ENCODE measurements at places on chromosomes 2 and 18. TPM values are rescaled to one million over a fixed set of nuclear protein-coding genes. Genes with fewer than 3 reads are reported as not detected.

GRCh38 chr2:172013396-172013795 lies 13.6 kb downstream of the METAP1D start:
- no peaks in the 10 kb centered on the region for H3K36me3 ChIP-seq
- no peak overlapping the region for H3K27ac ChIP-seq
- DNase-seq: no peak
- peaks cover 5% of the 10 kb centered on the region for H3K4me1 ChIP-seq

DNA sequence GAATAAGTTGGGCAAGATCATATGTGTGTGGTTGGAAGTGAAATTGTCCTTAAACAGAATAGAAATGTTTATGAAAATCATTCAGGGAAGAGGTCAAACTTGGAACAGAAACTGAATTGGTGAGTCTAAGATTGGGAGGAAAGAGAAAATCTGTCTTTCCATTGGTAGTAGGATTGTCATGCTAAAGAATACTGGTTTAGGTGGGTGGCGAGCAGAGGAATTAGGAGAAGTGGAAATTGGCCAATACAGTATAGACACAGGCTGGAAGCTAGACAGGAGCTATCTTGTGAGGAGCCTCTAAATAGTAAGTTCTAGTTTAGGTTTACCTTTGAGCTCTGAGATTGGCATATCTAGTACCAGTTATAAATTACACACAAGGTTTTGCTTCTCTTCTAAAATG lies 80.9 kb upstream of the KYNU start:
- no peaks in the 10 kb centered on the region for H3K4me1 ChIP-seq
- no peak for DNase-seq
- no peak overlapping the region for H3K27ac ChIP-seq
- H3K36me3 ChIP-seq: no peaks in the 10 kb centered on the region
- no peak overlapping the region for H3K4me3 ChIP-seq

DNA sequence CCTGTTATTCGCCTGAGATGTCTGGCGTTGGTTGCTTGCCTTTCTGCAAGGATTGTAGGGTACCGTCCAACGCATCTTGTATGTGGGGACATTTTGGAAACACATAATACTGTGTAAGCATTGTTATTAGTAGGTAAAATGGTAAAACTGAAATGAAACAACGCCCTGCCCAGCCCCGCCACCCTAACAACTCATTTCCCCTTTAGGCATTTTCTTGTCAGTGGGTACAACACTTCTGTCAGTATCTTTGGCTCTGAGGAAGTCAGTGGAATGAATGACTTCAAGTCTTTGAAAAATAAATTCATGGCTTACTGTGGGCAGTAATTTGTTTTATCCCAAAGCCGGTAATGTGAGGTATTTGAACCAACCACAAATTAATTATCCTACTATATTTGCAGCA lies 86.0 kb downstream of the FMNL2 start:
- no peak overlapping the region for H3K4me3 ChIP-seq
- DNase-seq: no peak
- no peaks in the 10 kb centered on the region for H3K36me3 ChIP-seq
- H3K4me1 ChIP-seq: no peaks in the 10 kb centered on the region
- H3K27ac ChIP-seq: no peak overlapping the region

- H3K4me1 ChIP-seq: no peaks in the 10 kb centered on the region
- H3K27ac ChIP-seq: no peak overlapping the region
- no peak for DNase-seq
- H3K27me3 ChIP-seq: no peaks in the 10 kb centered on the region
- no peaks in the 10 kb centered on the region for H3K36me3 ChIP-seq
These were observed 83.3 kb upstream of the TANK start for GRCh38 chr2:161076936-161077335.

GRCh38 chr2:233424154-233424951 lies 70.1 kb downstream of the DGKD start:
- H3K27ac ChIP-seq: no peak overlapping the region
- no peaks in the 10 kb centered on the region for H3K27me3 ChIP-seq
- no peak overlapping the region for H3K4me3 ChIP-seq
- H3K36me3 ChIP-seq: no peaks in the 10 kb centered on the region
- no peak for DNase-seq

- H3K36me3 ChIP-seq: no peaks in the 10 kb centered on the region
- H3K27ac ChIP-seq: no peak overlapping the region
- H3K4me1 ChIP-seq: peaks cover 25% of the 10 kb centered on the region
- no peak for DNase-seq
- H3K4me3 ChIP-seq: no peak overlapping the region
These were observed 45.8 kb downstream of the SH3RF3 start for GRCh38 chr2:109174626-109175349.

- peak overlapping the region; percentile 95 for H3K27ac ChIP-seq
- H3K4me1 ChIP-seq: peaks cover 7% of the 10 kb centered on the region
- H3K27me3 ChIP-seq: no peaks in the 10 kb centered on the region
- peak overlapping the region; percentile 52 for H3K4me3 ChIP-seq
- DNase-seq: peak; percentile 81
These were observed 47.5 kb upstream of the SP3 start for GRCh38 chr2:174012347-174013314.

- H3K27me3 ChIP-seq: no peaks in the 10 kb centered on the region
- no peaks in the 10 kb centered on the region for H3K4me1 ChIP-seq
- H3K36me3 ChIP-seq: no peaks in the 10 kb centered on the region
- no peak for DNase-seq
- no peak overlapping the region for H3K4me3 ChIP-seq
These were observed 97.7 kb upstream of the ACAA2 start for GRCh38 chr18:49910986-49911385.

- H3K36me3 ChIP-seq: no peaks in the 10 kb centered on the region
- no peak for DNase-seq
- no peaks in the 10 kb centered on the region for H3K27me3 ChIP-seq
- no peak overlapping the region for H3K4me3 ChIP-seq
- H3K4me1 ChIP-seq: peaks cover 2% of the 10 kb centered on the region
These were observed 36.3 kb downstream of the ST8SIA5 start for GRCh38 chr18:46720521-46720920.

DNA sequence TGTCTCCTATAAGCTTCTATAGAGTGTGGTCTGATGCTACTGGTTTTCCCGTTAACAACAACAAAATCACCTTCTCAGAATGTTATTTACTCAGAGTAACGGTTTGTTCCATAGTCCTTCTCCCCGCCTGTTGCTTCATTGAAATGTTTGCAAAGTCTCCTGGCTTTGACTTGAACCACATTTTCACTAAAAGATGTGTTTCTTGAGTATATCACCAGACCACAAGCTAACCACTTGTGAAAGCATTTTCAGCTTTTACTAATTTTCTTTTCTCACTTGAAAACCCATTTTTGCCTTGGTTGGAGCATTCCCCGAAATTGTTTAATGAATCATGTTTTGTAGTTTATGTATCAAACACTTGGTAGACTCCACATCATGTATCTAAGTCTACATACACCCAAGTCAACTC lies 121.2 kb downstream of the DPP4 start:
- H3K4me1 ChIP-seq: no peaks in the 10 kb centered on the region
- no peak overlapping the region for H3K4me3 ChIP-seq
- H3K27me3 ChIP-seq: no peaks in the 10 kb centered on the region
- DNase-seq: no peak
- no peaks in the 10 kb centered on the region for H3K36me3 ChIP-seq

DNA sequence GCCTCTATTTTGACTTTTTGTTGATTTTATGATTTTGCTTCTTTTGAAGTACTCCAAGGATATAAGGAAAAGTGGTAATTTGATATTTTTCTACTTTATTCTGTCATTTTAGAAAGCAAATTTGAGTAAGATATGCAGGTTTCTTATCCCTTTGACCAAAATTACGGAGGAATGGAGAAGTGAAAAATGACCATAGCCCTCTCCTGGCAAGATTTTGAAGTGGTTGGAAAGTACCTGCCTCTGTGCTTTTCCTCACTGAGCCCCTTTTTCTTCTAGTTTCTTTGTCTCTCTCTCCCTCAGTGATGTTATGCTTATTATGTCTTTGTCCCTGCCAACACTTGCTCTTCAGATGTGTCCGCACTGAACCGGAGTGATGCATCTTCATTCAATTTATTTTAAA lies 898.1 kb downstream of the EPHA4 start:
- H3K4me3 ChIP-seq: no peak overlapping the region
- H3K36me3 ChIP-seq: no peaks in the 10 kb centered on the region
- H3K4me1 ChIP-seq: no peaks in the 10 kb centered on the region
- H3K27me3 ChIP-seq: no peaks in the 10 kb centered on the region

DNA sequence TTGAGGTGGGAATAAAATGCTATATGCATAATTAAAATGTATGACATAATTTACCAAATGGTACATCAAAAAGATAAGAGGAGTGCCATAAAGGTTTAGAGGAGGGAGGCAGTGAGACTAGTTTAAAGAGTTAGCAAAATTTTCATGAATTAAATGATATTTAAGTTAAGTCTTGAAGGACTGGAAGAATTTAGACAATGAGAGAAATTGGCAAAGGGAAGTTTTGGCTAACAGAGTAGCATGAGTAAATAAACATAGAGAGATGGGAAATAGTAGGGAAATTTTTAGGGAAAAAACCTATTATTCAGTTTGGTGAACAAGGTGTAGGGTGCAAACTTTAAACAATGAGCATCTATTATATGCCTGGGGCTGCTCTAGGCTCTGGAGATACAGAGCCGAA lies 68.8 kb downstream of the CAVIN2 start:
- no peaks in the 10 kb centered on the region for H3K36me3 ChIP-seq
- no peak overlapping the region for H3K4me3 ChIP-seq
- H3K27me3 ChIP-seq: no peaks in the 10 kb centered on the region
- no peak overlapping the region for H3K27ac ChIP-seq
- H3K4me1 ChIP-seq: no peaks in the 10 kb centered on the region
- DNase-seq: no peak

- H3K36me3 ChIP-seq: no peaks in the 10 kb centered on the region
- no peaks in the 10 kb centered on the region for H3K4me1 ChIP-seq
- H3K4me3 ChIP-seq: no peak overlapping the region
- no peak for DNase-seq
These were observed 43.7 kb upstream of the SEMA4C start for GRCh38 chr2:96913398-96914202.

DNA sequence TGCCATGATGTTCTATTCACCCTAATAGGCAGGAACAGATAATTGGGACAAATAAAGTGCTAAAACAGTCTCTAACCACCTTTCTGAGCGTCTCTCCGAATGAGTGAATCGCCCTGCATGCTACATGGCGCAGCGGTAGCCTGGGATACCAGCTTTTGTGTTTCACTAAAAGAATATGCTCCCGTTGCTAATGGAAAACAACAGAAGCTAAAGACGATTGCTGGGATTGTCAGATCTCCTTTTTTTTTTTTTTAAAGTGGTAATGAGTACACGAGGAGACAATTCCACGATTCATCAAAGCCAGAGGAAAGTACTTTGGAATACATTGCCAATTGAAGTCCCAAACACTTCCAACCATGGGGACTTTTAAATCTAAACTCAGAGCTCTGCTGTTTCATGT lies 1815.3 kb upstream of the CELF4 start:
- no peaks in the 10 kb centered on the region for H3K36me3 ChIP-seq
- no peaks in the 10 kb centered on the region for H3K4me1 ChIP-seq
- no peaks in the 10 kb centered on the region for H3K27me3 ChIP-seq
- H3K4me3 ChIP-seq: no peak overlapping the region

DNA sequence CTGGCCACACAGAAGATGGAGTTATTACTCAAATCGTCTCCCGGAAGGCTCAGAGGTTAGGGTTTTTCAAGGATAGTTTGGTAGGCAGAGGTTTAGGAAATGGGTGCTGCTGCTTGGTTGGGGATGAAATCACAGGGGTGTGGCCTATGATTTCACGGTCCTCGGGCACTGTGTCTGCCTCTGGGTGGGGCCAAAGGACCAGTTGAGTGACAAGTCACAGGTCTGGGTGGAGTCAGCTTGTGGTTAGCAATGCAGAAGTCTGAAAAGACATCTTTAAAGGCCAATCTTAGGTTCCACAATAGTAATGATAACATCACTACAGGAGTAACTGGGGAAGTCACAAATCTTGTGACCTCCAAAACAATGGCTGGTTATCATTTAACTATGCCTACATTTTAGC lies 387.8 kb downstream of the ZNF521 start:
- no peak for DNase-seq
- no peaks in the 10 kb centered on the region for H3K4me1 ChIP-seq
- H3K27ac ChIP-seq: no peak overlapping the region
- no peak overlapping the region for H3K4me3 ChIP-seq
- H3K27me3 ChIP-seq: no peaks in the 10 kb centered on the region

GRCh38 chr2:234880551-234881211 lies 71.1 kb upstream of the SH3BP4 start:
- H3K4me1 ChIP-seq: peaks cover 9% of the 10 kb centered on the region
- no peaks in the 10 kb centered on the region for H3K36me3 ChIP-seq
- no peaks in the 10 kb centered on the region for H3K27me3 ChIP-seq
- no peak for DNase-seq
- no peak overlapping the region for H3K27ac ChIP-seq
- no peak overlapping the region for H3K4me3 ChIP-seq

DNA sequence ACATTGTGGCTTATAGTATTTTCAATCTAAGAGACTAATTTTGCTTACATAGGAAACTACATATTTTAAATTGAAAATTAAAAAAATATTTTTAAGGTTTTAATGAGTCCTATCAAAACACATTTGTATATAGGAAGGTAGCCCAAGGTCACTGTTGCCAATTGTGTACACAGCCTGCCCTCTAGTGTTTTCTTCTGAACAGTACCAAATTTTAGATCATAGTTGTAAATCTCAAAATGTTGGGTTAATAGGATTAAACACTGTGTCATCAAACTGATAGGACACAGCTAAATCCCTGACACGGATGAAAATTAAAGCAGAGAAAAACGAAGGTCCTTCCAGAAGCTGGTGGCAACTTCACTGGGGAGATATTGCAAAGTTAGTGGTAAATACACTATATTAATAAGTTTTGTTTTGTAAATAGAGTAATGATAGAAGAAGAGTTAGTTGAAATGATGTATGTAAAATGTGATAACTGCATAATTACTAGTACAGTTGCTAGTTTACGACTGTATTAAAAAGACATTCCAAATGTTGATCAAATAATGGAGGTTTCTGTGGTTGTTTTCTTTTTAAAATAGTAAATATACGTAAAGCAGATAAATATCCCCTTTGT lies 19.7 kb downstream of the CLUL1 start:
- H3K36me3 ChIP-seq: no peaks in the 10 kb centered on the region
- H3K4me1 ChIP-seq: no peaks in the 10 kb centered on the region
- no peak overlapping the region for H3K4me3 ChIP-seq
- H3K27me3 ChIP-seq: no peaks in the 10 kb centered on the region
- H3K27ac ChIP-seq: no peak overlapping the region
- DNase-seq: no peak

DNA sequence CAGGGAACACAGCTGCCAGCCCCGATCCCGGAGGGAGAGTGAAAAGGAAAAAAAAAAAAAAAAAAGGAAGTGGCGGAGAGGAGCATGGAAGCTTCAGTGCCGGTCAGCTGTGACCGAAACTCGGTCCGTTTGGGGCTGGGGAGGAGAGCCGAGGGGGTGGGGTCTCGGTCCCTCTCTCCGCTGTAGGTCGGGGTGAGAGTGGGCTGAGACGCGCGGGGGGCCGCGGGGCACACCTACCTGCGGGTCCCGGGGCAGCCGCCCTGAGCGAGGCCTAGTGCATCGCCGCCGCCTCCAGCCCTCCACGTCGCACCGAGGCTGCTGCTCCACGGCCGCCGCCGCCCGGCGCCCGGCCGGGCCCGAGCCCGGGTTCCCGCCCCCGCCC lies 536 bp downstream of the VPS54 start:
- peaks cover 3% of the 10 kb centered on the region for H3K4me1 ChIP-seq

GRCh38 chr2:100391735-100392515 lies 25.5 kb downstream of the CHST10 start:
- no peak for DNase-seq
- H3K4me1 ChIP-seq: no peaks in the 10 kb centered on the region
- H3K36me3 ChIP-seq: no peaks in the 10 kb centered on the region
- no peaks in the 10 kb centered on the region for H3K27me3 ChIP-seq
- no peak overlapping the region for H3K4me3 ChIP-seq

The PSD4 gene
- 8.2 TPM for total RNA-seq

The POTEJ gene
- 0.11 TPM for total RNA-seq

The NDC80 gene
- 0.36 TPM for total RNA-seq

The RASGRP3 gene
- total RNA-seq: 1.9 TPM

The AAMP gene
- 86.5 TPM for total RNA-seq

The ARMC9 gene
- 24.8 TPM for total RNA-seq

The BOLL gene
- total RNA-seq: not detected

The DSC3 gene
- 0.10 TPM for total RNA-seq

Measured in ovary (tissue), 10 donors.